ENCODE measurements at places on chromosomes 6 and 20.

DNA sequence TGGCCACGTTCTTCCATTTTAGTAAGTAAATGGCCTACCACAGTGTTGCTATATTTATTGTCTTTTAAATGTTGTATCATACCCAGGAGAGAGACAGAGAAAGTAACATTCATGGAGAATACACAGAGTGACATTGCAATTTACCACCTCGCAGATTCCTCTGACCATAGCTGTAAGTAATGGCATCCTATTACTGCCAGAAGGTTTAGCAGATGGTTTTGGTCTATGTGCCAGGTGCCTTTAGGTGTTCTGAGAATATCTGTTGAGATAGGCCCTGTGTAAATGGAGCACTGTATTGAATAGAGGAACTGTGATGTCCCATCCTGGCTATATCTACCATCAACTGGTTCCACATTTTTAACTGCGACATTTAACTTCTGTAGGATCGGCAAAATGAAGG lies 559.6 kb downstream of the KIF16B start:
- DNase-seq = no peak

- DNase-seq = no peak
Measured at GRCh38 chr6:157471077-157471686, 90.2 kb downstream of the ZDHHC14 start.

- DNase-seq = no peak
Measured at GRCh38 chr6:162532283-162533008, 195.1 kb downstream of the PRKN start.

- DNase-seq = no peak
Measured at GRCh38 chr20:34768096-34768495, 57.4 kb downstream of the NCOA6 start.

DNA sequence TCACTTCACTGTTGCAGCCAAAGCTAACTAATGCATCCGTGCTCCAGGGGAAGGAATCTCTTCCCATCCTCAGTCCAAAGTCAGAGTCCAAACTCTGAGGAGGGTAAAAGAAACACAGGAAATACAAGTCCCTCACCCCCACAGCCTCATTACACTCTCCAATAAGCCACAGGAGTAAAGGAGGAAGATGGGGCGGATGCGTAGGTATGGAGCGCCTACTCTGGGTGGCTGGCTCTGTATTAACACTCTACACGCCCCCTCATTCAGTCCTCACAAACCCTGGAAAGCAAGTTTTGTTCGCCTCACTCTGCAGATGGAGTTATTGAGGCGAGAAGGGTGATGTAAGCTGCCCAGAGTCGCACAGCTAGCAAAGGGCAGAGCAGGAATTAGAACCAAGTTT lies 242.9 kb downstream of the NRN1 start:
- DNase-seq = no peak

- no peak for DNase-seq
Measured at GRCh38 chr6:31495580-31495979, 2.4 kb upstream of the MICB start.

- no peak for DNase-seq
Measured at GRCh38 chr20:36523341-36523740, 18.0 kb upstream of the MYL9 start.

Data from activated CD4-positive, alpha-beta T cell treated with anti-CD3 and anti-CD28 coated beads for 4 hours (primary cell).